Cardiac septum (tissue), 1 donor: ENCODE measurements at places on chromosomes 3 and 15. TPM values are rescaled to one million over a fixed set of nuclear protein-coding genes. Genes with fewer than 3 reads are reported as not detected.

SLC22A13 gene
- 0.22 TPM for total RNA-seq

- no peak for DNase-seq
These were observed 5.3 kb downstream of the MYZAP start for GRCh38 chr15:57596978-57597377.

GRCh38 chr3:26012241-26012745, 222.4 kb downstream of the OXSM start:
- no peak for DNase-seq

GRCh38 chr3:23811919-23812318, 6.2 kb downstream of the UBE2E1 start:
- DNase-seq: no peak

GRCh38 chr15:76565366-76565765, 228.8 kb downstream of the ISL2 start:
- DNase-seq: no peak

DNA sequence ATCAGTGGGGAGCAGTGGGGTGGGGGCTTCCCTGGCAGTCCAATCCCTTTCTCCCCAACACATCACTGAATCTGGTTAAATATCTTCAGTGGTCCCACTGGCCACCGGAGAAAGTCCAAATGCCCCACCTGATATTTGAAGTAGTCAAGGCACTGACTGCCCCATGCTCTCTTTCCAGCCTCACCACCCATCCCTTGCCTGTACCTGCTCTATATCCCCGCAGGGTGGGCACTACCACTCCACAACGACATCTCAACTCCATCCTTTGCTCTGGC, 101.7 kb downstream of the DAPK2 start:
- DNase-seq: no peak
